ENCODE measurements at places on chromosomes 4 and X. TPM values are rescaled to one million over a fixed set of nuclear protein-coding genes. Genes with fewer than 3 reads are reported as not detected.

GPR173 gene
- not detected for total RNA-seq

ERVMER34-1 gene
- not detected for total RNA-seq

F11 gene
- not detected for total RNA-seq

PDCL2 gene
- not detected for total RNA-seq

SHROOM2 gene
- total RNA-seq, result not detected

CLDN2 gene
- total RNA-seq, result not detected

GYG2 gene
- total RNA-seq, result not detected

- no peak for DNase-seq
Observed at GRCh38 chr4:3651267-3651845, 114.8 kb upstream of the ADRA2C start.

GRCh38 chrX:70921709-70922352 is 9.1 kb downstream of the SLC7A3 start:
- DNase-seq, result no peak

- no peak for DNase-seq
Observed at GRCh38 chr4:48943387-48943786, 36.8 kb upstream of the OCIAD2 start.

- no peak for DNase-seq
Observed at GRCh38 chr4:104682311-104682710, 187.6 kb upstream of the CXXC4 start.

Data from CD4-positive, alpha-beta T cell (primary cell).